AG09309 (cell line): ENCODE measurements at places on chromosomes 16 and 17.

- no peak for DNase-seq
These were observed 1.4 kb downstream of the BCKDK start for GRCh38 chr16:31109622-31110021.

DNA sequence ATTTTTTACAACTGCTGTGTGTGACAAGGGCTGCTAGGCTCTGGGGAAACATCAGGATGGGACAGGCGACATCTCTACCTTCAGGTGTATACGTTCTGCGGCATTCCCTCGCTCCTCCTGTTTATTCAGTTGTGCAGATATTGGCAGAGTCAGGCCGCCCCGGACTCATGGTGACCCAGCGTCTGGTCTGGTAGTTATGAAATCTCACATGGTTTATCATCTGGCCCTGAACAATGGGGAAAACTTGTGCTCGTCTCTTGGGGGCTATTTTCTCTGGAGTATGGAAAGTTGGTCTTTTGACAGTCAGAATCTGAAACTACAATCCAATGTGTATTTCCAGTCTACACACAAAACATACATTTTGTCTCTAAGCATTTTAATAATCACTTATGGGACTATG is 3.3 kb downstream of the MARCHF10 start:
- no peak for DNase-seq

- no peak for DNase-seq
These were observed 151.3 kb downstream of the C16orf78 start for GRCh38 chr16:49524947-49525315.

DNA sequence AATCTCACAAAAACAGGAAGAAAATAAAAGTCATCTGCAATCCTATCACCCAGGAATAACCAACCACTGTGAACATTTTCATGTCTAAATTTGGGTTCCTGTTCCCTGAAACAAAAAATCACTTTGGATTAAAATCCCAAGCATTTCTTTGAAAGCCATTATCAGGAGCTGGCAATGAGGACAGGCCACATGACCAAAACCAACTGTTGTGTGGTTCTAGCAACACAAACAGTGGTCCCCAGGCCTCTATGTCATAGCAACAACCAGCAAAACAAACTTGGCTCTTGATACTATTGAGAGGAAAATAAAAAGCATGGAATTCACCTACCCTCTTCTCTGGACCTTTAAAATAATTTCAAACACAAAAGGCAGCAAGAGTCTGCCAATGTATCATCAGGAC is 252.5 kb downstream of the SLC39A11 start:
- no peak for DNase-seq

- DNase-seq, result no peak
These were observed 6.9 kb downstream of the ERCC4 start for GRCh38 chr16:13926891-13927290.
